ENCODE measurements at places on chromosomes 2 and 18.

GRCh38 chr2:198054299-198054698 is 249.9 kb downstream of the PLCL1 start:
- DNase-seq: peak; percentile 44

DNA sequence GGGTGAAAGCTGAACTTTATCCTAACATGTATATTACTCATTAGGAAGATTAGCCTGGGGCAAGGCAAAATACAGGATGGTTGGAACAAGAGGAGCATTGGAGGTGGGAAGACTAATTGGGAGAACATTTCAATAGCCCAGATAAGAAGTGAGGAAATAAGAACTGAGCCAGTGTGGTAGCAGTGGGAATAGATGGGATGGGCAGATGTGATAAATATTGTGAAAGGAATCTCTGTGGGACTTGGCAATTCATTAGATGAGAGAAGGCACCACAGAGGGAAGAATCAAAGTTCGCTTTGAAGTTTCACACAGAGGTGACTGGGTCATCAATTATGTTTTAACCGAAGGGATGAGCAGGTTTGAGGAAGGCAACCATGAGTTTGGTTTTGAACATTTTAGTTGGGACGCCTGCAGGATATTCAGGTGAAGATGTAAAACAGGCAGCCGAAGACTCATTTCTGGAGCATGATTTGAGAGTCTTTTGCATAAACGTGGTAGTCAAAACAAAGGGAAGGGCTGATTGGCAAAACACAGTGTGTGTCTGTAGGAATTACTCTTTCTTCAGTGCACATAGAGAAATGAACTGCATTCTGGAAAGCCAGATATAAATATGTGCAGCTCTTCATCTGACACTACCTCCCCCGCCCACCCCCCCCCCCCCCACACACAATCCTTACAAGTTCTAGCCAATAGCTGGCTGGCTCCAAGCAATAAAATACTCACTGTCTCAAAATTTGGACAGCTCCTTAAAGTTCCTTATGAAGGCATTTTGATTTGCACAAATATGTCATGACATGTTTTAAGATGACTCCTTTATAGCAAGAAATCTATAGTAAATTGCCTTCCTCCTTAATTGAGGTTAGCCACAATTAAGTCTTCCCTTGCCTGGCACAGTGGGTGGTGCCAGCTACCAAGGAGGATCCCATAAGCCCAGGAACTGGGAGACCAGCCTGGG is 1.9 kb upstream of the SLC1A4 start:
- DNase-seq: no peak

DNA sequence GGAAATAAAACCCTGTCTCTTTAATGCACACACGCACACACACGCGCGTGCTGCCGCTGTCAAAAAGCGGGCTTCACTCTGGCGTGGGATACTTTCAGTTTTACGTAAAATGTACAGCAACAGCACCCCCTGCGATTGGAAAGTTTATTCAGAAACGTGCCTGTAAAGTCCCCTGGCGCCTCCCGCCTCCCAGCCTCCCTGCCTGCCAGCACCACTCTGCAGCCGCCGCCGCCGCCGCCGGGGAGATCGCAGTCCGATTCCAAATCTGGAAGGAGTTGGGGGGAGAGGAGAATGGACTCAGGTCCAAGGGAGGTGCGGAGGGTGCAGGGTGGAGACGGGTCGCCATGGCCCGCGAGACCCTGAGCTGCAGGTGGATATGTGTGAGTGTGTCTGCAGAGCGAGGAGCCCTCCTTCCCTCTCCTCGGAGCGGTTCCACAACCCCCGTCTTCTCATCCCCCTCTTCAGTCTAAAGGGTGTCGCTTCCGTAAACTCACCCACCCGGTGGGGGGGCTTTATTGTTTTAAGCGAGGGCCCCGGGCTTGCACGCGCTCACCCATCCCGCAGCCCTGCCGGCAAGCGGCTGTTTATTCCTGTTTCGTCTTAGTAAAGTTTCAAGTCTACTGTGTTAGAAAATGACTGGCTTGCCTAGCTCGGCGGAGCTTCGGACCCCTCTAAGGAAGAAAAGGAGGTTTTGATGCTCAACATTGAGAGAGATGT is 1.8 kb upstream of the BCL11A start:
- peak; percentile 65 for DNase-seq

DNA sequence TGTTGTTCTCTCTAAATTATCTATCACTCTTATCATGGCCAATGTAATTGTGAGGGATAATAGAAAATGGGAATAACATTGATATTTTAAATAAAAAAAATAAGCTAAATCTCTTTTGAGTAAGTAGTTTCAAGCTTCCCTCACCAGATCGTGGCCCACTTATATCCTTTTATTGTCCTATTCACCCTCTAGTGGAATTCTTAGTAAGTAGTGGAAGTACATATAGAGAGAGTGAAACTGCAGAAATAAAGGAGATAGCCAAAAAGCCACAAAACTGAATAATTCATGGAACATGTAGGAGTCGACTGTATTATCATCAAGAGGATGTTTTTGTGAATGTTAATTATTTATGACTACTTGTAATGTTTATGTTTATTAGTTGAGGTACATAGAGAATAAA is 66.1 kb upstream of the DTNA start:
- DNase-seq: no peak

GRCh38 chr2:34261701-34262100 is 662.6 kb upstream of the FAM98A start:
- no peak for DNase-seq

GRCh38 chr2:226893216-226893615 is 57.4 kb downstream of the RHBDD1 start:
- no peak for DNase-seq

GRCh38 chr2:219778189-219778588 is 150.8 kb downstream of the SLC4A3 start:
- DNase-seq: no peak

- no peak for DNase-seq
Measured at GRCh38 chr2:66575625-66576310, 140.8 kb downstream of the MEIS1 start.

DNA sequence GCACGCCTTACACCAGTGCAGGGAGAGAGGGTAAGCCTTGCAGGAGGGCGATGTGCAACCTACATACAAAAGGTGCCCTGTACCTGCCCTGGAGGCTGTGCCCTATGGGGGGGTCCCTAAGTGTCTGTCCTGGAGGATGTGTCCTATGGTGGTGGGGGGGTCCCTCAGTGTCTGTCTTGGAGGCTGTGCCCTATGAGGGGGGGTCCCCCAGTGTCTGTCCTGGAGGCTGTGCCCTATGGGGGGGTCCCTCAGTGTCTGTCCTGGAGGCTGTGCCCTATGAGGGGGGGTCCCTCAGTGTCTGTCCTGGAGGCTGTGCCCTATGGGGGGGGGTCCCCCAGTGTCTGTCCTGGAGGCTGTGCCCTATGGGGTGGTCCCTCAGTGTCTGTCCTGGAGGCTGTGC is 216.6 kb downstream of the HDAC4 start:
- no peak for DNase-seq

GRCh38 chr2:6167592-6168138 is 475.5 kb downstream of the SOX11 start:
- no peak for DNase-seq

DNA sequence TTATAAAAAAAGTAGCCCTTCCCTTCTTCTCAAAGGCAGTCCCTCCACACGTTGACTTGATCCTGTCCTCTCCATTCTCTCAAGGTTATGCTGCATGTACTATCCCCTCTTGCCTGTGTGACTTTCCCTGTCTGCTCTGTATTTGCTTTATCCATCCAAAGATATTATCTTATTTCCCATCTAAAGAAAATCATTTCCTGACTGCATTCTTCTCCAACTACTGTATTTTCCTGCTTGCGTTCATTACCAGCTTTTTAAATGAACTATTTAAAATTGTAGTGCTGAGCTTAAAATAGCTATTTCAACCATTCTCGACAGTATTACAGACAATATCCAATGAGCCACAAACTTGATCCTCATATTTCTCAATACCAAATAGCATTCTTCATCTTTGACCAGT is 716.0 kb upstream of the REG3G start:
- no peak for DNase-seq

DNA sequence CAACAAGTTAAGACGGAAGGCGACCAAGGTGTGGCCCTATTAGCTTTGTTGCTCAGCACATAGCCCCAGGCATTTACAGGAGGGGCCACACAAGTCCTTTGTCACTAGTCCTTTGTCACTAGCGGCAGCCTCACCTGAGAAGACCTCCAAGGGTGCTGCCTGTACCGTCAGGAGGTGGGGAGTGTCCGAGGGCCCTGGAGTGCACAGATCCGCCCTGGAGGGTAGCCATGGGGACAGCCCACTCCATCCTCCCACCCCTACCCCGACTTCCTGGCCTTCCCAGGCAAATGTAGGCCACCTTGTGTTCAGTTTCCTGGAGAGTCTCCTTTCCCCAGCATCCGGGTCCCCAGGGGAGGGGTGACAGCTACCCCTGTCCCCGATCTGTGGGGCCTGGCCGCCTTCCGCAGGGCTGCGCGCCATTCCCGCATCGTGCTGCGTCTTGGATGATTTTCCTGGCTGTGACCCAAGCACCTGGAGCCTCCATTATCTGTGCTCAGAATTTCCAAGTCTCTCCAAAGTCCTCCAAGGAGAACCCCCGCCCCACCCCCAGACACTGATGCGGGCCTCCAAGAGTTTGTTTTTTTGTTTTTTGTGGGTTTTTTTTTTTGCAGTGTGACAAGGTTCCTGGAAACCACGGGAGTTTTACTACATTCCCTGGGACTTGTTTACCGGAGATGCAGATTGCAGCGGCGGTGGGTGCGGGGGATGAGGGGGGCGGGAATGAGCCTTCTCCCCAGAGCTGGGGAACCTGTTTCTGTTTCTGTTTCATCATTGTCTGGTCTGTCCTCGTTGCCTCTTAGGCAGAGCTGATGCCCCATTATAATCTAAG is 28.6 kb downstream of the TEX44 start:
- no peak for DNase-seq

GRCh38 chr2:12014088-12014960 is 267.9 kb downstream of the LPIN1 start:
- no peak for DNase-seq

DNA sequence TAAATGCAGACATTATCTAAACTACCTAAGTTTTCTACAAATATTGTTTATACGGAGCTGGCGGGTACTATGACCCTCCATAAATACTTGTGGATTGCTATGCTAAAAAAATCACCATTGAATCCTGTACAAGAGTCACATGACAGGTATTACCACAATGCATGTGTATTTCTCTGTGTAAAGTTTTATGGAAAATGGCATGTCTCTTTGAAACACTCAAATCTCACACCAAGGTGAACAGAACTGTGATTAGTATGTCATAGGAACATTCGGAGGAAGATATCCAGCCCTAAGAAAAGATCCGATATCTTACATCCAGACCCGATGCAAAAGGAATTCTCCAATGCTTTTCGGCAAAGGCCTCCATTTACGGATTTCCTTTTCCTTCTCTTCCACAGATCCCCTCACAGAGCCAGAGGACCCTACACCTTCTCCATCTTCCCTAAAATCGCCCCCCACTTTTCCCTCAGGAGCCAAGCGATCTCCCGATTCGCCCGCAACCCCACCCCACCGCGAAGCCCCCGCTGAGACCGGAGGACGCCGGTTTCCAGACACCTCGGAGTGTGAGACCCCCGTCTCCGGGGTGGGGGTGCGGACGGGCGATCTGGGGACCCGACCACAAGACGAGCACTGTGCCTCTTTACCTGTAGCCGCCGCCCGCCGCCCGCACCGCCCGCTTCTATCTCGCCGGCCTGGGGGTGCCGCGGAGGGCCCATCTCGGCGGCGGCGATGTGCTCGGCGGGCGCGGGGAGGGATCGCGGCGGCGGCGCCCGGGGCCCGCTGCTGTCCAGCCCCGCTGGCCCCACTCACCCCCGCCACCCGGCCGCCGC is 1.2 kb downstream of the SAP130 start:
- DNase-seq: no peak

GRCh38 chr2:242098445-242099128 is 229.1 kb downstream of the RTP5 start:
- no peak for DNase-seq

GRCh38 chr2:30688956-30689401 is 118.3 kb downstream of the CAPN13 start:
- DNase-seq: no peak

DNA sequence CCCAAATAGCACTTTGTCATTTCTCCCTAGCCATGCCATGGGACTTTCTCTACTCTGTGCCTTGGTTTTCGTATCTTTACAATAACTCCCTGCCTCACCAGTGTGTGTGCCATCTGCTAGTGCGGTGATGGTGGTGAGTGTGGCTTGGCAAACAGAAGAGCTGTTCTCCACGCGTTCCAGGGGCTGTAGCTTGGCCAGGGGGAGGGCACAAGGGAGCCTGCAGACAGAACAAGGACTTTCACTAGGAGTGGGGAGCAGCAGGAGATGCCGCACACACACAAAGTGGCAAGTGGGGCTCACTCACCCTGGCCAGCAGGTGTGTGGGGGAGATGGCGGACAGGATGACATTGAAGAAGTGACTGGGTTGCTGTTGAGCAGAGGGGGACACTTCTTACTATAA is 196.9 kb downstream of the HAUS1 start:
- no peak for DNase-seq

GRCh38 chr2:219331560-219332213 is 857 bp downstream of the RESP18 start:
- peak; percentile 32 for DNase-seq

DNA sequence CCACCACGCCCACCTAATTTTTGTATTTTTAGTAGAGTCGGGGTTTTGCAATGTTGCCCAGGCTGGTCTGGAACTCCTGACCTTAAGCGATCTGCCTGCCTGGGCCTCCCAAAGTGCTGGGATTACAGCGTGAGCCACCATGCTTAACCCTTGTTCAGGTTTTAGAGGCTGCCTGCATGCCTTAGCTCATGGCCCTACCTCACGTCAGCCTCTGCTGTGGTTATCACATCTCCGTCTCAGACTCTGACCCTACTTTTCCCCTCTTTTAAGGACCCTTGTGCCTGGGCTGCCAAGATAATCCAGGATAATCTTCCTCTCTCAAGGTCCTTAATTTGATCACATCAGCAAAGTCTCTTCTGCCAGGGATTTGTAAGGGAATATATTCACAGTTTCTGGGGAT is 98.2 kb upstream of the PMAIP1 start:
- no peak for DNase-seq

DNA sequence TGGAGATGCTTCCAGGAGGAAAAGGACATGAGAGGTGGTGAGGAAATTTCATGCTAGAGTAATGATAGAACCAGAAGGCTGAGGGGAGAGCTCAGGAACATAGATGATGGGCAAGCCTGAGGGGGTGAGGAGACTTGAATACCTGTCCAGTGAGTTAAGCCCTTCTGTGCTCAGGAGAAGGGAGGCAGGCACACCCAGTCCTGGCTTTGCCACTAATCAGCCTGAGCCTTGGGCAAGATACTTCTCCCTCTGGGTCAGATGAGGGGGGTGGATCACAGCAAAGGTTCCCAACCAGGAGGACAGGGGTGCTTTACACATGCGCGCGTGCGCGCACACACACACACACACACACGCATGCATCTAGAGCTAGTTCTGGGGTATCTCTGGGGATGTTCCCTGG is 151.6 kb upstream of the MSH6 start:
- no peak for DNase-seq

DNA sequence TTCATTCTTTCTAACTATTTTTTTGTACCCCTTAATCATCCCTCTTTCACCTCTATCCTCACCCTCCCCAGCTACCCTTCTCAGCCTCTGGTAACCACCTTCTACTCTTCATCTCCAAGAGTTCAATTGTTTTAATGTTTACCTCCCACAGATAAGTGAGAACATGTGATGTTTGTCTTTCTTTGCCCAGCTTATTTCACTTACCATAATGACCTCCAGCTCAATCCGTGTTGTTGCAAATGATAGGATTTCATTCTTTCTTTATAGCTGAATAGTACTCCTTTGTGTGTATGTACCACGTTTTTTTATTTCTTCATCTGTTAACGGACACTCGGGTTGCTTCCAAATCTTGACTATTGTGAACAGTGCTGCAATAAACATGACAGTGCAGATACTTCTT is 22.1 kb upstream of the TMEM37 start:
- DNase-seq: no peak

Measured in activated naive CD8-positive, alpha-beta T cell treated with anti-CD3 and anti-CD28 coated beads, Interleukin-2, amount 50 U/mL, for 24 hours (primary cell).